HepG2 (cell line): ENCODE measurements at places on chromosomes 4 and X.

- no peak for DNase-seq
Observed at GRCh38 chr4:118915468-118915867, 26.8 kb downstream of the SYNPO2 start.

- no peak for DNase-seq
Observed at GRCh38 chr4:155906554-155907247, 3.2 kb downstream of the TDO2 start.

DNA sequence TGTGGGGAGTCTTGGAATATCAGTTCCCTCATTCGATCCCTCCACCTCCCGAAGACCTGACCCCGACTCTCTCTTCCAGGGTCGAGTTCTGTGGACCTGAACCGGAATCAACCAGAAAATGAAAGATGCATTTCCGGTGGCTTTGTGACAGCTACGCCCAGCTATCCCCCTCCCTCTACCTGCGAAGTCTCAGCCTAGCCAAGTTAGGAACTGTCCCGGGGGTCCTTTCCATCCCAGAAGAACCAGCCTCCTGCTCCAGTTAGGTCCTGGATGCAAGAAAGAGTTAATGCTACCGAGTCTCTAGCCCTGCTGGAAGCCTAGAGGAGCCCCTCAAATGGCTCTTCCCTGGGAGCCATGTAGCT is 13.4 kb upstream of the ETDC start:
- no peak for DNase-seq

- DNase-seq: no peak
Observed at GRCh38 chr4:1379801-1380331, 26.4 kb downstream of the NKX1-1 start.

GRCh38 chrX:68947882-68948605 is 119.2 kb downstream of the EFNB1 start:
- DNase-seq: no peak

GRCh38 chrX:15694941-15695451 is 30.4 kb upstream of the CLTRN start:
- DNase-seq: no peak

- no peak for DNase-seq
Observed at GRCh38 chr4:3037957-3038461, 36.3 kb downstream of the HTT-AS start.

DNA sequence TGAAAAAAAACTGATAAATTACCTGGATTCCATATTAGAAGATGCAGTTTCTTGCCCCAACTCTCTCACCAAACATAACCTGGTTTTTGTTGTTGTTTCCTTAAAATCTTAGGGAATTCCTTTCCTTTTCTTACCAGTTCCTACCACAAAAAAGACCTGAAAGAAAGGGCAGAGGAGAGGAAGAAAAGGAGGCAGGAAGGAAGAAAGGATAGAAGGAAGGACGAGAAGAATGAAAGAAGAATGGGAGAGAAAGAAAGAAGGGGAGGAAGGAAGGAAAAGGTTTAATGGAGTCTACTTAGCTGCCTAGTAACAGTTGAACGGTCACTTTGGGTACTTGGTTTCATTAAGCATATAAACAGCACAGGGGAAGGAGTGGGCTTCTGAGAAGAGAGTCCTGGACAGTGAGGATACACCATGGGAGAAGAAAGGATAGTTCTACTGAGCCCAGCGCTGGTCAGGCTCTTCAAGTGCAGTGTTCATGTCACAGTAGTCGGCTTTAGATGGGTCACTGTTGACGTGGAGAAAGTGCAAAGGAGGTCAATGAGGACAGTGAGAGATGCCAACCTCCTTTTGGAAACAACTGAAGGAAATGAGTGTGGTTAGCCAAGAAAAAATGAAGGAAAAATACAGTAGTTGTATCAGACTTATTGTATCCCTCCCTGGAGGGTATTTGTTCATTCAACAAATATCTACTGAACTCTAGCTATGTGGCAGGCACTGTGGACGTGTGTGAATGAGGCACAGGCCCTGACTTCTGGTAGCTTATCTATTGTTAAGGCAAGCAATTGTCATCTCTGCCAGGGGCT is 1.1 kb upstream of the CHIC2 start:
- no peak for DNase-seq

DNA sequence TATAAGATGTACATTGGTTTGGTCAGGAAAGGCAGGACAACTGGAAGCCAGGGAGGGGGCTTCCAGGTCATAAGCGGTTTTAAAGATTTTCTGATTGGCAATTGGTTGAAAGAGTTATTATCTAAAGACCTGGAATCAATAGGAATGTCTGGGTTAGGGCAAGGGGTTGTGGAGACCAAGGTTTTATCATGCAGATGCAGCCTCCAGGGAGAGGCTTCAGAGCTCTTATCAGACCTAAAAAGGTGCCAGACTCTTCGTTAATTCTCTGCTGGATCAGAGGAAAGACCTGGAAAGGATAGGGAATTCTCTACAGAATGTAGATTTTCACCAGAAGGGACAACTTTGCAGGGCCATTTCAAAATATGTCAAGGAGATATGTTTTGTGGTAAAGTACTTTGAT is 62.8 kb downstream of the BEX3 start:
- no peak for DNase-seq

GRCh38 chr4:3688018-3688998 is 77.9 kb upstream of the ADRA2C start:
- no peak for DNase-seq

GRCh38 chr4:69147334-69147733 is 51.1 kb downstream of the UGT2B7 start:
- no peak for DNase-seq

- DNase-seq: no peak
Observed at GRCh38 chr4:81136161-81136905, 78.7 kb downstream of the PRKG2 start.

DNA sequence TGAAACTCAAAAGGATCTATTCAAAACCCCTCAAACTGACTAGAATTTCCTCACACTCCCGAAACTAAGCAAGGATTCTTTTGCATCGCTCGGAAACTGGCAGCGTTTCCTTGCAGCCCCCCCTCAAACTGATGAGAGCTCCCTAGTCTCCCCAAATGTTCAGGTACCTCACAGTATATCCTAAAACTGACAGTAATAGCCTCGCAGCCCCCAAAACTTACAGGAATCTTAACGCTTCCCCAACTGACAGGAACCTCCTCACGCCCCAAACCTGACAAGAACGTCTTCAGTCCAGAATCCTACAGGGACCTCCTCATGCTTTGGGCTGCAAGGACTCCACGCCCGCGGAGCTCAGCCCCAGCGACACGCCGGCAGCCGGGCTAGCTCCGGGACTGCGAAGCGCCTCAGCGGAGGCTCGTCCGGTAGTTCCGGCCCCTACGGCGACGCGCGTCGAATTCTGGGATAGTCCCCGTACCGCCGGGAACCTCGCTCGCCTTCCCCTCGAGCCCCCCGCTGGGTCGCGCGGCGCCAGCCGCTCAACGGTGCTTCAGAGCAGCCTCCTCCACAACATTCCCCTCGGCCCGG is 640 bp downstream of the PHF8 start:
- no peak for DNase-seq

- no peak for DNase-seq
Observed at GRCh38 chr4:81030981-81031791, 678 bp downstream of the BMP3 start.

GRCh38 chrX:130071611-130072344 is 38.5 kb downstream of the ELF4 start:
- DNase-seq: peak; percentile 89

DNA sequence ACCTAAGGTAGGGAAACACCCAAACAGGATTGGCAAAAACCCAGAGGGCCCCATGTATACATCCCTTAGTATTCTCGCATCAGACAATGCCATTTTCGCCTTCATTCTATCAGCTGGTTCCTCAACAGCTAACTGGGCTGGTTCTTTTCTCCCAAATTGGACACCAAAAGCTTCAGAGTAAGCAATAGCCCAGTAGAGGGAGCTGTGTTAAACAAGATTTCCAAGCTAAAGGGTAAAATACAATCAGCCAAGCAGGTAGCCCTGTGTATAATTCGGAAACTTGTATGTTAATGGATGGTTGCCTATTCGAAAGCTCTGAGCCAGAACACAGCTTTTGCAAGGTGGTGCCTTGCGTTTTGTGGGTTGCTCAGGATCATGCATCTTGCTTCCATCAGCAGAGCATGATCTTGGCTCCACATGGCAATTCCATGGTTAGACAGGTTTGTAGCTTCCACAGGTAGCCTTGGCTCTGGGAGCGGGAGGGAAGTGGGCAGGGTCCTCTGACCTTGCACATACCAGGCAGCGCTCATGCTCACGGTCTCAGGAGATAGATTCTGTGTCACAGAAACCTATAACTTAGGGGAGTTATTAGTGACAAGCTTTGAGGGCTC is 115.2 kb upstream of the LNX1 start:
- peak; percentile 35 for DNase-seq

- no peak for DNase-seq
Observed at GRCh38 chrX:112051576-112051975, 31.0 kb downstream of the TRPC5 start.

DNA sequence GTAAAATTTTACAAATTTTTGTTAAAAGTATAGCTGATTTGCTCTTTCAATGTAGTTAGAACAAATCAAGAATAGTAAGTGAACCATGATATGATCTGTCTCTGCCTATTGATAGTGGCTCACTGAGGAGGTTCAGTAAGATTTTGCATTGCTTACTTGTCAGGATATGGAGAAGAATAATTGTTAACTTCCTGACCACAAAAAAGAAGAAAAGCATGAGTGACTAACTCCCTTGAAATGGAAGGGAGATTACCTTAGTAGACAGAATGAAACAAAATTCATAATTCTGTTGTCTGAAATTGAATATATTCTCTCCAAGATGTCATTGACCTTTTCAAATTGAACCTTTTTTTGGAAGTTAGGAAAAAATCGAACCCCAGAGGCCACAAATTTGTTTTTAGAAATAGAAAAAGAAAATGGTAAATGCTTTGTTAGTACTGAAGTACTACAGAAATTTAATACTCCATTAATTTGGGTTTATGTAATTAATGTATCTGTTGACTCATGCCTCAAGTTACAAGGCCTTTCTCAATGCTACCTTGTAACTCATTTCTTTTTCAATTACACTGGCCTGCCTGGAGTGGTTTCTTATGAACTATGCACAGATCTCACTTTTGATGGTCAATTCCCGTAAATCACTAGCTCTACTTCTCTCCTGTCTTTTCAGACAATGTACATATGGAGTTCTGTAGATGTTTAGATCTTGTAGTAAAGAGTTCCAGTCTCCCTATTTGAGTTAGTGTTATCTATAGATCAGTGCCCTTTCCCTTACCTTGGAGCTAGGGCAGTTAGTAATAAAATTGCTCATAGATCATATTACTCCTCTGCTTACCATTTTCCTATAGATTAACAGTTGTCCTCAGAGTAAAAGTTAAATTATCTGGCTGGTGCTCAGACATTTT is 139.3 kb downstream of the TLL1 start:
- no peak for DNase-seq

GRCh38 chrX:153226344-153227185 is 47.5 kb downstream of the MAGEA1 start:
- DNase-seq: no peak

GRCh38 chr4:164997941-164998340 is 20.5 kb upstream of the TRIM61 start:
- no peak for DNase-seq

DNA sequence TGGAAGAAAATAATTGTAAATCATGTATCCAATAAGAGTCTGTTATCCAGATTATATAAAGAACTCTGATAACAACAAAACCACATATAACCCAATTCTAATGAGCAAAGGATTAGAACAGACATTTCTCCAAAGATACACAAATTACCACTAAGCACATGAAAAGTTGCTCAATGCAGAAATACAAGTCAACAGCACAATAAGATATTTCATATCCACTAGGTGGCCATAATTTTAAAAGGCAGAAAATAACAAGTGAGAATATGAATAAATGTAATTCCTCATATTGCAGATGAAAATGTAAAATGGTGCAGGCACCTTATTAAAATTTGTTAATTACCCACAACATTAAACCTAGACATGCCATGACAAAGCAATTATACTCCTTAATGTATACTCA is 73.9 kb upstream of the ZCCHC13 start:
- no peak for DNase-seq

- no peak for DNase-seq
Observed at GRCh38 chr4:39435659-39436563, 22.8 kb downstream of the RPL9 start.

DNA sequence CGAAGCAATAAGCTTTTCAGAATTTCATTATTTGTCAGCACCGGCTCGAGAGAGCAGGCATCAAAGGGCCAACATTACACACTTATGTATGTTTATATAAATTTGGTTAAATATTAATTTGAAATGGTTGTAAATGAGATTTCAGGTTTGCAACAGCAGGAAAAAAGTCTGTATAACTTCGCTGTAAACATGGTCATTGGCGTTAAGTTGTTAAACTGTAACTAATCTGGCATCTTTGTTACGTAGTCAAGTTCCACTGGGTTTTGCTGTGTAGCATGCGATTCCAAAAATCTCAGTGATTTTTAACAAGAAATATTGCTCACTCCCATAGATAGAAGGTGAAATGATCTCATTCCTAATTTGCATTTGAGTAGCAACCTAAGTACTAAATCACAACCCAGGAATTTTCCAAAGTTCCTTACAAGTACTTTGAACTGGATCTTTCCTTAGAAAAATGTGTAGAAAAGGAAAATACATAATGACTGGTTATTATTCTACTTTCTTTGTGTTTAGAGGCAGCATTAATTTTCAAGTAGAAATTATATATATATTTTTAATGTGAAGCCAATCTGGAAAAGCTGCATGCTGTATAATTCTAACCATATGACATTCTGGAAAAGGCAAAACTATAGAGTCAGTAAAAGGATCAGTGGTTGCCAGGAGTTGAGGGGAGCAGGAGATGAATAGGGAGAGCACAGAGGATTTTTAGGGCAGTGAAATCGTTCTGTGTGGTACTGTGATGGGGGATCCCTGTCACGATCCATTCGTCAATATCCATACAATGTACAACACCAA is 222.1 kb downstream of the CBR4 start:
- no peak for DNase-seq

DNA sequence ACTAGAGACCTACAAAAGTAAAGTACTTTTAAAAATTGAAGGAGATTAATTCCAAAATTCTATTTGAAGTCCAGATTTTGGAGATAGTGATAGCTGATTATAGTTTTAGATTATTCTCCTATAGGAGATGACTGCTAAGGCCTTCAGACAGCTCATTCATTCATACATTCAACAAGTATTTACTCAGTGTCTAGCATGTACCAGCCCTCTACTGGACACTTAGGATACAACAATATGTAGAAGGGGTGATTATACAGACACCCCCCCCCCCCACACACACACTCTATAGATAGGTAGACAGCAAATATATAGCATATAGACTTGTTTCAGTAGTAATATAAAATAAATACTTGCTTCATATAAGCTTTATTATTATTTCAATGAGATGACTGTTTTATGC is 60.4 kb upstream of the TAF9B start:
- DNase-seq: peak; percentile 31

DNA sequence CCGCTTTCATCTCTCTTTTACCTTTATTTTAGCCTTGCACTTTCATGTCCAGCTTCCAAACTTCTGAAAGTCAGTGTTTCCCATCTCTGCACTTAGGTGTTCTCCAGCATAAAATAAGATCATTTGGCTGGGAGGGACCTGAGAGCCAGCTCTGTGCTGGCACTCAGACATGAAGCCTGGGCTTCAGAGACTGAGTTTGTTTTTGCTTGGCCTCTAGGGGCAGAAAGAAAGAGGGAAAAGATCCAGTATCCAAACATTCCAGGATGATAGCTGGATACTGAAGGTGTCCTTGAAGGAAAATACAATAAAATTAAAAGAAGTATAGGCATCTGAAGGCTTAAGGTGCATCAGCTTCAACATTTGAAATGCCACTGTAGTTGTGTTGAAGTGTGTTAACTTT is 202.4 kb upstream of the ZIC3 start:
- DNase-seq: no peak
